Sciatic nerve (tissue), 2 donors: ENCODE measurements at places on chromosomes 2 and 18.

GRCh38 chr2:197131558-197131855 is 179.1 kb downstream of the ANKRD44 start:
- no peak for DNase-seq

DNA sequence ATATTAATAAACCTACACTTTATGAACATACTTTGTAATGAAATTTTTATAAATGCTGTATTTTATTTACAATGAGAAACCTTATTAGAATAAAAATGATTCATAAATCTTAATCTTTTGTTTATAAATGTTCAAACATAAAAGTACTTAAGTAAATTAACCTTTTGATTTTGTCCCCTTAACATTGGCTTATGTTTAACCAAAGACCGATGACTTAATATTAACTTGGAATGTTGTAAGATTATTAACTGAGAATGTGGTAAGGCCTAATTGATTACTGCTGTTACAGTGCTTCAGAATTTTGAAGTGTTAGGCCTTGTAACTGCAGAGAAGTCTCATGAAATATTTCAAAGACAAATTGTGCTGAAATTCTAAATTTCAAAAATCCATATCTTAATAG is 5.7 kb downstream of the CPS1 start:
- DNase-seq, result no peak

- DNase-seq, result no peak
Observed at GRCh38 chr2:104846786-104847585, 6.9 kb upstream of the POU3F3 start.

DNA sequence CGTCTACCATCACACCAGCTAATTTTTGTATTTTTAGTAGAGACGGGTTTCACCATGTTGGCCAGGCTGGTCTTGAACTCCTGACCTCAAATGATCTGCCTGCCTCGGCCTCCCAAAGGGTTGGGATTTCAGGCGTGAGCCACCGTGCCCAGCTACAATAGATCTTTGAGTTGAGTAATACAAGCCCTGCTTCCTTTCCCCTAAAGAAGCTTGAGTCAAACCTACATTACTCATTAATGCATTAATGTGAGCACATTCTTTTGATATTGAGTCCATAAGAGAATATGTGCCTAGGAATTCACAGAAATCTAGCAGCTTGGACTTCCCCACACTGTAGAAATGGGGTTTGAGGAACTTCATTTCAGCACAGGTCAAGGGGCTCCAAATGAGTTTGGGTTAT is 39.6 kb downstream of the PSMG2 start:
- DNase-seq, result no peak

DNA sequence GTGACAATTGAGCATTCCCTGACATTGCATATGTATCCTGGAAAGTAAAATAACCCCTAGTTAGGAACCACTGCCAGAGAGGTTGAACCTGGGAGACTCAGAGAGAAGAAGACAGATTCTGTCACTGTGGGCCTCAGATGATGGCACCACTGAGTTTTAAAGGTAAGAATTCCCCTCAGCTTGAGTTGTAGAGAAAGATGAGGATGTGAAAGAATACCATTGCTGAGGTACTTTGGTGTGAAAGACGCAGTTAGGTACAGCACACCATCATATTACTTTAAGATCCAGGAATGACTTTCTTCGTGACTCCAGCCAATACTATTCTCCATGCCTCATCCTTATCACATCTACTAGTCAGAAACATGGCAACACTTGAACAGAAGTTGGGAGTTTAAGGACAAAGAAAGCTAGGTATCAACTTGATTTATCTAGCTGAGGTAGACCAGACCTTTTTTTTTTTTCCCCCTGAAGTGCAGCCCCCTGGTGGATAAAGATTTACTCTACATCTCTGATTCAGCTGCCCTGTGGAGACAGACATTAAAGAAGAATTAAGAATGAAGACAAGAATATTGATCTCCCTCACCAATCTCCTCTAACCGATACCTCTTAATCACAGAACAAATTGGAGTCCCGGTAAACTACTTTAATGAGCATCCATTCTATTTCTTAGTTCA is 630.5 kb upstream of the FANCL start:
- no peak for DNase-seq

DNA sequence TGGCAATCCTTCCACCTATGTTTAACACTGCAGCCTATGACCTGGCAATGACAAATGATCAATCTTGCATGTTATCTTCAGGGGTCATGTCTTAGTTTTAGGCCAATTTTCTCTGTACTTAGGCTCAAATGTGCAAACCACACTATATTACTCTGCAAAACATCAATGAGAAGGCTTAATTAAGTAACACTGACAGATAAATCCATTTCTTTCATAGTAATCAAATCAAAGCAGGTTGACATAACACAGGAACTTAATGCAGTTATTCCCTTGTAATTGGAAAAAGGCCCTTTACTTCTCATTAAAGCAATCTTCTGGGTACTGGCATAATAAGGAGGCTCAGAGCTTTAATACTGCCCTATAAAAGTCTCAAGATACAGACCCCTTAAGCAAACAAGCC is 114.4 kb downstream of the TCF4 start:
- DNase-seq, result no peak

- DNase-seq, result no peak
Observed at GRCh38 chr2:45128580-45128997, 119.3 kb upstream of the SIX2 start.

GRCh38 chr2:9693196-9693491 is 62.3 kb upstream of the YWHAQ start:
- no peak for DNase-seq

DNA sequence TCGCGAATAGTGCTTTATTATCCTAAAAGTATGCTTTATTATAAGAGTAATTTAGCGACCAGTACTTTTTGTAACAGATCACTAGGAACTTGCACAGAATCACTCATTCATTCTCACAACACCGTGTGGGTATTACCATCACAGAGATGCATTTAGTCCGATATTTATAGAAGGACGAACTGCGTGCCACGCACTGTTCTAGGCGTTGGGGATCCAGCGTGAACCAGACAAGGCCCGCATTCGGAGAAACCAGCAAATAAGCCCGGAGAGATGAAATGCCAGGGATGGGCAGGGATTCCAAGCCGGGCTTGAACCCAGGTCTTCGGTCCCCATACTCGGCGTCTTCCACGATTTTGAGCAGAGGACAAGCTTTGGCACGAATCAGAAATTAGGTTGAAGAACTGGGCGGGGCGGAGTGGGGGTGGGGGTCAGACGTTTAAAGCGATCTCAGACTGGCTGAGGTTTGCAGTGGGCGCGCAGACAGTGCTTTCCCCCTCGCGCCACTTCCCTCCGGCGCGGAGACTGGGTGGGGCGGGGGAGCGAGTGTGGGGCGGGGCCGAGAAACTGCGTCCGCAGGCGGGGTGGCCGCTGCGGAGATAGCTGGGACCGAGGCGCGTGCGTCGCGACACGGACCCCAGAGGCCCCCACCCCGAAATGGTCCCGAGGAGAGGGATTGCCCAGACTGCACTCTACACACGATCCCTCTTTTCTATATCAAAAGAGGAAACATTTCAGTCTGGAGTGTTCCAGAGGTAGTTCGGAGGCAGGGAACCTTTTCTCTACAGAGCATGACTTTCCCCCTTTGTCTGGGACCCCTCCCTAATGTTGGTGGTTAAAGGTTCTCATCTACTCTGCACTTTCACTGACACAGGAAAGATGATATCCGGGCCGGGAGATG is 1.1 kb upstream of the CXCR4 start:
- peak; percentile 77 for DNase-seq

GRCh38 chr2:133755480-133756300 is 187.4 kb upstream of the NCKAP5 start:
- no peak for DNase-seq

DNA sequence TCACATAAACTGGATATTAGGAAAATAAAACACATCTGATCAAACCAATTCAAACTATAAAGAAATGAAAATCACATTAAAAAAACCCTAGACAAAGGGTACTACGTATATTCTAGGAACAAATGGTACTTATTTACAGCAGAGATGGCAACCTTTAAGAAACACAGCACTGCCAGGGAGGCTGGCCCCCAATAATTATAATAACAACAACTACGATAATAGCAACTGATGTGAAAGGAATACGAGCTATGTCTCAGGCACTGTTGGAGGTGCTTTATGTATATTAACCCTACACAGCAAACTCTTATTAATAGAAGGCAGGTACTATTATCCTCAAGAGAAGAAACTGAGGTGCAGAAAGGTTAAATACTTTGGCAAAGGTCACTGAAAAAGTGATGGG is 193.9 kb downstream of the NBAS start:
- DNase-seq, result no peak
